KBM-7 (cell line): ENCODE measurements at places on chromosomes 1 and 21.

DNA sequence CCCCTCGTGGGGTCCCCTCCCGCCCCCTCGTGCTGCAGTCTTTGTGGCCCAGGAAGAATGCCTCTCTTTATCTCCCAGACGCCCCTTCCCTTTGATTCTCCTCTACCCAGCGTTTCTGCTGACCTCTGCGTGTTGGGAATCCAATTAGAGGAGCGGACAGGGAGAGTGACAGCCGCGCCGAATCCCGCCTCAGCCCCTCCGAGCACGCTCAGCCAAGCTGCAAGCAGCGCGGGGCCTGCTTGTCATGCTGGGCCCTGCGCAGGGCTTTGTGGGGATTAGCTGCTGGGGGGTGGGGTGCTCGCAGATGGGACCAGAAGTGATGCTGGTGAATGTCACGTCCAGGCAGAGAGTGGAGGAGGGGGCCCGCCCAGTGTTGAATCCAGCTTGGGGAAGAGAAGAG, 91.1 kb downstream of the EPHB2 start:
- no peak for DNase-seq

GRCh38 chr1:176205332-176205914, 1.7 kb downstream of the COP1 start:
- DNase-seq, result peak; percentile 46

- no peak for DNase-seq
These were observed 15.7 kb downstream of the CELSR2 start for GRCh38 chr1:109265016-109265415.

- DNase-seq, result no peak
These were observed 858.0 kb downstream of the USP25 start for GRCh38 chr21:16587681-16588375.

- no peak for DNase-seq
These were observed 376.5 kb downstream of the ADGRL2 start for GRCh38 chr1:82177192-82177591.

GRCh38 chr1:150552128-150552910, 3.1 kb downstream of the ADAMTSL4 start:
- peak; percentile 98 for DNase-seq

DNA sequence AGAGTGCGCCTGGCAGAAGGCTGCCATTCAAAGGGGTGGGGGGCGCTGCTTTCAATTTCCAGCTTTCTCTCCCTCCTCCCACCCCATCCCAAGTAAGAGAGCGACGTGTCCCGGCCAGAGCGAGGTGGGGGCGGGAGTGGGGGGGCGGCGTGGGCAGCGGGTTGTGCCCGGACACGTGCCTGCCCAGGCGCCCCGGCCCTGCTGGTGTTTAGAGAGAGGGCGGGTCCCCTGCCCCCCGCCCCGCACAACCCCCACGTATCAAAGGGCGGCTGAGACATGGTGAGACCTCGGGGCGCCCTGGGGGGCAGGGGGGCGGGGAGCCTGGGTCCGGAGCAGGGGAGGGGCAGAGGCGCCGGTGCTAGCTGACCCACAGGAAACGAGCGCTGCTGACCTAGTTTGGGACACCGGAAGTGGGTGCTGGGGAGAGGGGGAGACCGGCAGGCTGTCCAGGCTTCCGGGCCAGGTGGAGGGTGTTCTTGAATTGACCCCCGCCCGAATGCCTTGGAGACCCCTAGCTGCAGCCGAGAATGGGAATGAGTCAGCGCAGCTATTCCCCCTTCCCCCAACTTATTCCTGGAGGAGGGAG, 1.3 kb downstream of the ZBTB7B start:
- DNase-seq, result no peak

DNA sequence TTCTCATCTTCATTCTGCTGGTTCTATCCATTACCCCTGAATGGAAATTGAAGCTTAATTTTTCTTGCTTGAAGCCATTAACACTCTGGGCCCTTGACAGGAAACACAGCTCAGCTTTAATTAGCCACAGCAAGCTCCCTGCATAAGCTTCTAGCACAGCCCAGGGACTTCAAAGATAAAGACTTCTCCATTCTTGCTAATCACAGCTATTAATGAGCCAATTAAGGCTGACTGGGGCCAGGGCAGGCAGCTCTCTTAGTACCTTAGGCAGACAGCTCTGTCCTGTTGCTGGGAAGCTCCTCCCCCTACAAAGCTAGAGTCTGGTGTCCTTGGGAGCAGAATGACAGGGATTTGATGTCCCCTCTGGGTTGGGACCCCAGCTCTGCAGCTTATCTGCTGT, 27.9 kb upstream of the TRABD2B start:
- no peak for DNase-seq

- peak; percentile 24 for DNase-seq
These were observed 113.8 kb downstream of the UBR4 start for GRCh38 chr1:19096036-19096833.

DNA sequence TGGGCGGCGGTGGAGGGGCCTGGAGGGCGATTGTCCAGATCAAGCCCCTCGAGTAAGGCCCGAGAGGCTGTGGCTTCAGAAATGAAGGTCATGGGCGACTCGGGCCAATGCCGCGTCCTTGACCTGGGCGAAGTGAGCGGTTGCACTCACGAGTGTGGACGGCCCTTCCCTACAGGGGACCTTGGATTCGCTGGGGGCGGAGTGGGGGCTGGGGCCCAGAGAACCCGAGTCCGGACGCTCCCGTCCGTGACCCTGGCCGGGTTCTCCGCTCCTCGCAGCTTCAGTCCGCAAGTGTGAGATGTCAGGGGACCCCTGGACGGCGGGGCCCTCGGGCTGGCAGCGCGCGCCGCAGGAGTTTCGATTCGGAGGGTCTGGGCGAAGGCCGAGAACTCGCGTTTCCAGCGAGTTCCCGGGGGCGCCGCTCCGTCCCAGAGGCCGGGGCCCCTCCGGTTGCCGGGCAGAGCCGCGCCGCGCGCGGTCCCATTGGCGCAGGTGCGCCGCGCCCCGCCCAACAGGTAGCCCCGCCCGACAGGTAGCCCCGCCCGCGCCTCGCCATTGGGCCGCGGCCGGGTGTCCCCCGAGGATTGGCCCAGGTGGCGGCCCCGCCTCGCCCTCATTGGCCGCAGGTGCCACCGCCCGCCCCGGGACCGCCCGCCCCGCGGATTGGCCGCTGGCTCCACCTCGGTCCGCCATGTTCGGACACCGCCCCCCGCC, at the start of gene PRKCZ:
TSS of gene PRKCZ (plus strand) at position 694 of the 714 bp plus-strand sequence. CDS start 220 bp downstream, outside the sequence.
- DNase-seq, result peak; percentile 86

DNA sequence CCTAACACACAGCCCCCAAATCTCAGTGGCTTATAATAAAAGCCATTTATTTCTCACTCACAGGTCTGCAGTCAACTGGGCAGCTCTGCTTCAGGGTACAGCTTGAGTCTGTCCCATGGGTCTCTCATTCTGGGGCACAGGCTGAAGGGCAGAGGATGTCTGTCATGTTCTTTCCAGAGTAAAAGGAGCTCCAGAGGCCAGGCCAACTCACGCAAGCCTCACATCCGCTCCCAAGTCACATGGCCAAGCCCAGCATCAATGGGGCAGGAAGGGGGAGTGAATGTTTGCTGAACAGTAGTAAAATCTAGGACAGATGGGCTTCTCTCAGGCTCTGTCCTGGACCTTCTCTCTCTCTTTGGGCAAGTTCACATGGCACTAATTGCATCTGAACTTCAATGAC, 7.1 kb upstream of the SSBP3 start:
- DNase-seq, result peak; percentile 55

GRCh38 chr1:168843950-168844349, 114.9 kb upstream of the DPT start:
- DNase-seq, result no peak

DNA sequence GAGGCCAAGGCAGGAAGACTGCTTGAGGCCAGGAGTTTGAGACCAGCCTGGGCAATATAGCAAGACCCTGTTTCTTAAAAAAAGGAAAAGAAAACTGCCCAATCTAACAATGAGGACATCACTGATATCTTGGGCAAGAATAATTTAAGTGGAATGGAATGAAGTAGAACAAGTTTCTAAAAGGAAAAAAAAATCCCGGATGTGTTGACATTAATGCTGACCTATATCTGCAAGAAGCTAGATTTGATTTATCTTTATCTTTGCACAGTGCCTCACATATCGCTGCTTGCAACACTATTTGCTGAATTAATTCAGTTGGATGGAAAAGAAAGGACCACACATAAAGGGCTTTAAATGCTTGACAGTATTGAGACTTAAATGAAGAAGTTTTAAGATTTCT, 27.8 kb downstream of the DIPK1A start:
- no peak for DNase-seq

- DNase-seq, result no peak
These were observed 91.9 kb upstream of the IRF2BP2 start for GRCh38 chr1:234701737-234702341.

GRCh38 chr1:219277304-219278105, 103.8 kb downstream of the LYPLAL1 start:
- DNase-seq, result no peak

DNA sequence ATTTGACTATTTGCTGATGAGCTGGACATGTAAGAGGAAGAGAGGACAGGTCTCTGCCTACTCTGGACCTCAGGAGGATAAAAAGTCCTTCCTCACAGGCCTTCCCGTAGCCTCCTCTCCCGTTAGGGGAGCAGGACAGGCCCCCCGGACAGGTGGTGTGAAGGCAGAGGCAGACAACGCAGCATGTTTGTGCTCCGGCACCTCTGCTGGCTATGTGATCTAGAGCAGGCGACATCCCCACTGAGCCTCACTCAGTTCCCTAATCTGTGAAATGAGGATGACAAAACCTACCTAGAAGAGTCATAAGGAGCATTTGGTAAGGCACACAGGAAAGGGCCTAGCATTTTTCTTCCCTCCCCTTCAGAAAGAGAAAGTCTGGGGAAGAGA, 34.8 kb downstream of the KIAA1614 start:
- no peak for DNase-seq

DNA sequence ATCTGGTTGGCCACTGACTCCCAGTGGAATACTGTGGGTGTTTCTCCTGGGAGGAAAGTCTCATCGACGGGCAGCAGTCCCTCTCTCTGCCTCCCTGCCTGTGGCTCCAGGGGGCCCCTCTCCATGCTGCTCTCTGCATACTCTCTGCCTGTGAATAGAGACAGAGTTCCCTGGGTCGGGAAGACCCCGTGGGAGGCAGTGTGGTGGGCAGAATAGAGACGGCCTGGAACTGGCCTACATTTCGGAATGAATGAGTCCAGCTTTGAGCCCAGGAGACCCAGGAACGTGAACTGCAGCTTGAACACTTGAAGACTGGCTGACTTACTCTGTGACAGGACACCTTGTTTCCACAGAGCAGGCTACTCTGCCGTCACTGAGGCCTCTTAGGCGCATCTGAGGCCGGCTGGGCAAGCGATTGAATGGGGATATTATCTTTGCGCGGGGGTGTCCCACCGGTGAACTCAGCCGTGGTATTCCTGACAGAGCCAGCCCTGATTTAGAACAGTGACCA, 64.0 kb downstream of the KIF21B start:
- DNase-seq, result no peak

- DNase-seq, result no peak
These were observed 56.5 kb upstream of the PLA2G4A start for GRCh38 chr1:186772228-186772627.

GRCh38 chr1:15400627-15401026, 9.1 kb upstream of the EFHD2 start:
- DNase-seq, result no peak

DNA sequence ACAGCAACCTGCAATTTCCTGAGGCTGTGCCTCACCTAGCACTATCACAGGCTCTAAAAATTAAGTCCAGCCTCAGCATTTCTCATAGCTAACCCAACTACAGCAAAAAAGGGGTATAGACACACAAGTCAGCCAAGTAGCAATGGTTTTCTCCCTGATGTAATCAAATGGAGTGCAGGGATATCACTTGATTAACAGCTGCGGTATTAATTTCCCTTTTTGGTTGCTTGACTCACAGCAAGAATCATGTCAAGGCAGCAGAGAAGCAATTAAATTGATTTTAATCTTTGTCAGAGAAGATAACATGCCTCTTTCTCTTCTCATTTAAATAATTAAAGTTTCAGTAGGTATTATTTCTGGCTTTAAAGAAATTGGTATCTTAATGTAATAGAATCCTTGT, 278.9 kb downstream of the RWDD3 start:
- DNase-seq, result no peak

DNA sequence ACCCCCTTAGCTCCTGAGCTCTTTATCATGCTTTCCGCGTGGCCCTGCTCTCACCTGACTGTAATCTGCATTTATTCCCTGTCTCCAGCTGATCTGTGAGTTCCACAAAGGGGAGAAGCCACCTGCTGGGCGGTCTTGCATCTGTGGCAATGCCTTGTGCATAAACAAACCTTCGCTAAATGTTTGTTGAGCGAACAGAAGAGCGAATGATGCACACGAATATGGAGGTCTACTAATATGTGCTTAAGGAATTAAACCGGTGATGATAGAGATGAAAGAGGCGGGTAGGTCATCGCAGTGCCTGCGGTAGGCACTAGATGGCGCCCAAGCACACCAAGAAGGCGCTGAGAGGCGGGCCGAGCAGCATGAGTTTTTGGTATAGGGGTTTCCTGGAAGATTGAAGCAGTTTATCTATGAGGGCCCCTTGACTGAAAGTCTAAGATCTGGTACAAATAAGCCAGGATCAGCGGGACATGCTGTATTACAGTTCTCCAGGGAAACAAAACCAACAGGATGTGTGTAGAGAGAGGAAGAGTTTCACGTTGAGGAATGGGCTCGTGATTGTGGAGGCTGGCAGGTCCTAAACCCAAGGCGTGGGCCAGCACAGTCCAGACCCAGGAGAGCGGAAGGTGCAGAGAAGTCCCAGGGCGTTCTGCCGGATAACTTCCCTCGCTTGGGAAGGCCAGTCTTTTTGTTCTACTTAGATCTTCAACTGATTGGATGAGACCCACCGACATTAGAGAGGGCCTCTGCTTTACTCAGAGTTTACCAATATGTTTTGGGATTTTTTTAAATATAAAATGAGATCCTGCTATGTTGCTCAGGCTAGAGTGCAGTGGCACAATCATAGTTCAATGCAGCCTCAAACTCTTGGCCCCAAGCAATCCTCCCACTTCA, 34.7 kb downstream of the TOMM20 start:
- DNase-seq, result peak; percentile 89

DNA sequence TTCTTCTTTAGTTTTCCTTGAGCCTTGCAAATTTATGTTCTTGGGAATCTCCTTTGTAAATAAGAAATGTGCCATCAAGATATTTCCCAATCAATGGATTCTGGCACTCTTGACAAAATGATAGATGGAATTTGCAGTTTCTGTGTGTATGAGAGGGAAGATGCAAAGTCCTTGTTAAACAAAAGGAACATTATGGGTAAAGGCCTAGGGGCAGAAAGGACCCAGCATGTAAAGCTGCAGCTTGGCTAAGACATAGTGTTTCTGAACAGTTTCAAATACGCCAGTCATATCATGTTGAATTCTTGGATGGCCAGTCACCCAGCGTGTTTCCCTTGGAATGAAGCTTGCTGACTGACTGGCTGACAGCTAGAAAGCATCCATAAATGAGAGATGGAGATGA, 210.8 kb downstream of the NFIA start:
- DNase-seq, result no peak

- DNase-seq, result peak; percentile 62
These were observed 163.8 kb downstream of the COL24A1 start for GRCh38 chr1:85992791-85993190.

- DNase-seq, result peak; percentile 7
These were observed 71.9 kb upstream of the USP24 start for GRCh38 chr1:55286856-55287602.

DNA sequence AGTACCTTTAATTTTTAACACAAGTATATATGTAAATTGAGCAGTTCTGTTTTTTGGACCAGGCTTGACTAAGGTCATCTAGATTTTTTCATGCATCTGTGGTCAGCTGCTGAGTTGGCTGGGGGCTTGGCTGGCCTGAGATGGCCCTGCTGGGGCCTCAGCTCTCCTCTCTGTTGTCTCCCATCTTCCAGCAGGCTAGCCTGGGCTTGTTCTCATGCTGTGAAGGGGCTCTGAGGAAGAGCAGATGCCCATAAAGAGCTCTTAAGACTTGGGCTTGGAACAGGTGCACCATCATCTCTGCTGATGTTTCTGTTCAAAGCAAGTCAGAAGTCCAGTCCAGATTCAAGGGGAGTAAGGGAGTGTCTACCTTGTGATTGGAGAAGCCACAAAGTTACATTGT, 51.2 kb upstream of the TNR start:
- DNase-seq, result no peak
